ENCODE measurements at places on chromosomes 7 and 10. TPM values are rescaled to one million over a fixed set of nuclear protein-coding genes. Genes with fewer than 3 reads are reported as not detected.

Gene KEL
- not detected for total RNA-seq

DNA sequence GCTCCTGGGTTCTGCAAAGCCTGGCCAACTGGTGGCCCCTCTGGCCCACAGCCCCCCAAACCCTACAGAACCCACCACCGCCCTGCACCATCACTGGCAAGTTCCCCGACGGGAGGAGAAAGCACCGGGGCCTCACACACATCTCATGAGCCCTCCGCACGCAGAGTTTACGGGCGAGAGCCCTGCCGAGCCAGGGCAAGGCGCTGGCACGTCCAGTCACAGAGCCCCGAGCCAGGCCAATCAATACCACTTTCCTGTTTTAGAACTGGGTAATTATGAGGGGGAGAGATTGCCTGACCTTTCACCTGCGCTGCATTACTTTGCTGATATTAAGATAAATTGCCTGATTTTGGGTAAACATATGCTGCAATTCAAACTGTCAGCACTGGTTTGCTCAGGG is 113.3 kb downstream of the EBF3 start:
- no peak for DNase-seq

Gene OR6V1
- total RNA-seq, result not detected

DNA sequence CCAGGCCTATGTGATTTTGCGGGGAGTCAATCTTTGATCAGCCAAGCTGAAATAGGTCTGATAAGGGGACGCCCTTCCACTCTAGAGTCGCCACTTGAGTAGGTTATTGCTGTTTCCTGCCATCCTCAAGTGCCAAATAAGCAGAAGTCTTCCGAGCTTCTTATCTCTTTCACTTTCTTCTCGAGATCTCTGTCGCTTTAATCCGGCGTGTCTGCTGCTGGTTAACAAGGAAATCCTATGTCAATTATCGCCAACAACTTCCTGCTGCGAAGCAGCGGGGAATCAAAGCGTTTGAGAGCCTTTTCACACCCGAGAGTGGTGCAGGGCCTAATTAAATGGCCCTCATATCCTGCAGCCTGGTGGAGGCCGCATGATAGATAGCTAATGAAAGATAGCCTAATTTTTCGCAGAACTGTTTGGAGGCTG is 215.9 kb downstream of the RAB11FIP2 start:
- DNase-seq, result no peak

Gene SYT15
- 0.21 TPM for total RNA-seq

DNA sequence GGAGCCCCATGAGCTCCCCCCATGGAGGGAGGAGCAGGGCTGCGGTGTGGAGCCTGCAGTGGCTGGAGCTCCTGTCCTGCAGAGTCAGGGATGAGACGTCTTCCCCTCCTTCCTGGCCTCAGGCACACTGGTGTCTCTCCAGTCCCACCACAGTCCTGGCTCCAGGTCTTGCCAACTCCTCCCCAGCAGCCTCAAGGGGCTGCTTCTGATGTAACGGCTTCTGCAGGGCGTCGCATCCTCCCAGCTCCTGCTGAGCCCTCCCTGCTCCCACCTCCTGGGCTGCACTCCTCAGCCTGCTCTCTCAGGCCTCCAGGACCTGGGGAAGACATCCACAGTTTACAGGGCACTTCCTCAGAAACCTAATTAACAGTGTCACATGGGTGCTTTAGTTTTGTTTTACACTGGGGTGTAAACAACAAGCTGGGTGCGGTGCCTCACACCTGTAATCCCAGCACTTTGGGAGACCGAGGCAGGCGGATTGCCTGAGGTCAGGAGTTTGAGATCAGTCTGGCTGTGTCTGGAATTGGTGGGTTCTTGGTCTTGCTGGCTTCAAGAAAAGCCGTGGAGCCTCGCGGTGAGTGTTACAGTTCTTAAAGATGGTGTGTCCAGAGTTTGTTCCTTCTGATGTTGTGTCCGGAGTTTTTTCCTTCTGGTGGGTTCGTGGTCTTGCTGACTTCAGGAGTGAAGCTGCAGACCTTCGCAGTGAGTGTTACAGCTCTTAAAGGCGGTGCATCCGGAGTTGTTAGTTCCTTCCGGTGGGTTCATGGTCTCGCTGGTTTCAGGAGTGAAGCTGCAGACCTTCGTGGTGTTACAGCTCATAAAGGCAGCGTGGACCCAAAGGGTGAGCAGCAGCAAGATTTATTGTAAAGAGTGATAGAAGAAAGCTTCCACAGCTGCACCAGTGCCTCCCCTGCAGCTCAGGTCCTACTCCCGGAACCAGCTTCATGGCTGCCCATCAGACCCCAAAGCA is 95.0 kb downstream of the PAXIP1 start:
- DNase-seq, result no peak

DNA sequence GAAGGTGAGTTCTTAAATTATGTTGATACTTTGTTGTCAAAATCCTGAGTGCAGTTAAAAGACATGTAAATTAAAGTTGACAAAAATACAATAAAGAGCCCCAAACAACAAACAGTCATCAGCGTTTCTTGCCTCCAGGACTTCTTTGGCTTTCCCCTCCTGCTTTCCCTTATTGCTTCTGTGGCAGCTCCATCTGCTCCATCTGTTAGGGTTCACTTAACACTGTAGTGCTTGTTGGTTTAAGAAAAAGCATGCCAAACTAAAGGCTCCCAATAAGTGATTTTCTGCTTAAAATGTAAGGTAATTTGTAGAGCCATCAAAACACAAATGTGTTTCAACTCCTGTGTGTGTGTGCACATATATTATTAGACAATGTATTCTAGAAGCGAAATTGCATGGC is 254.3 kb upstream of the GNAI1 start:
- no peak for DNase-seq

GRCh38 chr10:29839826-29840515 is 205.2 kb upstream of the SVIL start:
- no peak for DNase-seq

DNA sequence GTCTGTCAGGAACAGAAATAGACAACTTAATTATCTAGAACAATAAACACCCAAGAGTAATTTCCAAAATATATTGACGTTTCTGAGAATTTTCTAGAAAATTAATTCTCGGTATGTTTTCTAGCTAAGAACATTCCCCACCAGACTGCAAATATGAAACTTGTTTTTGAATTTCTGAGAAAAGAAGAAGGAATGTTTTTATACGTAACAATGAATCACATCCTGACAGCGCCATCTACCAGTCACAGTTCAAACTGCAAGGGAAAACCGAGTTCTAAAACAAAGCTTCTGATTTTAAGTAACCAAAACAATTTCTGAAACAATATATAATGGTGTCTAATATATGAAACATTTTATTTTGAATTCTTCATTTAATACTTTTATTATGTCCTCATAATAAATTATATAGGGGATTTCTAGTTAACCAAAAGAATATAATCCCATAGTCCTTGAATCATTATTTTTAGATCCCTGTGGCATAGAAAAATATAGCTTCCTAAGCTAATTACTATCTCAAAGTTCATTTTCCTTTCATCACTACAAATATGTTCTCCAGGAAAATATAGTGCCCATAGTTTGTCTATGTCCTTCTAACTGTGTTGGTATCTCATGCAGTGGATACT is 34.5 kb upstream of the MEOX2 start:
- DNase-seq, result no peak

Gene FOXP2
- not detected for total RNA-seq

- no peak for DNase-seq
Measured at GRCh38 chr10:81873231-81873931, 1.6 kb upstream of the NRG3 start.

DNA sequence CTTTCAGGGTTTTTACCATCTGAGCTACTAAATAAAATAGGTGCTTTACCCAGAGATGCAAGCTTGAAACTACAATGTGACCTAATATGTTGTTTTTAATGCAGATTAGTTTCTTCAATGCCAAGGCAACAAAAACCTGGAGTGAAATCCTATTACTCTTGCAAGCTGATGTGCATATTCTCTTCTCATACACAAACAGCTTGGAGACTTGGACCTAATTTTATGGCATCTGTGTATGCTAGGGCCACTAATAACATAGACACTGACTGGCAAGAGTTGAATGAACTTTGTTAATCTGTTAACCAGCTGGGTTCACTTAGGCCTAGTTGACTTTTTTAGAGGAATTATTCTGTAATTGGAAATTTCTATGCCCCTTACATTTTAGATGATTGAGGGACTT is 23.4 kb upstream of the SMIM30 start:
- DNase-seq, result no peak

Gene ZNF282
- 30.5 TPM for total RNA-seq

Gene RBP4
- not detected for total RNA-seq

Gene TRIM74
- not detected for total RNA-seq

DNA sequence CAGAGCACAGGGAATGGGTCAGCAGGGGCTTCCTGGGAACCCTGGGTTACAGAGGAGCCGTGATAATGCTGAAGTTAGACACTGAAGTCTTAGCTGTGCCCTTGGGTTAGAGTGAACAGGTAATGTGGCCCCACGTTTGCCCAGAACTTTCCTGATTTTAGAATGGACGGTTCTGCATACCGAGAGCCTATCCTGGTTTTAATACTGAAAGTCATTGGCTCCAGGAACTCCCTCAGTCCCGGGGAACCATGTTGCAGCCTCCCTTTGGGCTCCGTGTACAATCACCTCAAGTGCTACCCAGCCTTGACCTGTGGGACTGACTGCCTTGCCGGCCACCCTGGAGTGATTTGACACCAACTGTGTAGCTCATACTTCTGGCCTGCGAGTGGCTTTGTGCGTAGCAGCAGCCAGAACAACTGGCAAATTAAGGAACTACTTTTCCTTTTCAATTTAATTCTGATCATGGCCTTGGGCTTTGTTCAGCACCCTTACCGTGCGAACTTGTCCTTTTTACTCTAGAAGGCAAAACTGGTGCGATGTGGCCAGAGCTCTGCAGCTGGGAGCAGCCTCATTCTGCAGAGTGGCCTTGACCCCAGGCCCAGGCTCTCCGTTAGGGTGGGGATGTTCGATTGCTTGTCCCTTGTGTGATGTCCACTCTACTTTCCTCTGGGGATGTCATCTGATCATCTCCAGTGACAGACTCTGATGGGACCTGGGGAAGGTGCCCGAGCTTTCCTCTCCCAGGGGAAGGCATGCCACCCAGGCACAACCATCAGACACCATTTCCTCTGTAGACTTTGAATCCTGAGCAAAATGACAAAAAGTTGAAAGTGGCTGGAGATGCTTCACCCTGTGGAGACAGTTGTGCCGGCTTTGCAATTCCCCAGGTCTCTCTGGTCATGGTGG is 265.9 kb downstream of the GLRX3 start:
- no peak for DNase-seq

Gene ARHGAP19
- 12.3 TPM for total RNA-seq

Gene TMEM209
- 10.2 TPM for total RNA-seq

GRCh38 chr10:109866168-109866994 is 56.9 kb downstream of the XPNPEP1 start:
- no peak for DNase-seq

- DNase-seq, result no peak
Measured at GRCh38 chr7:105016068-105016708, 2.2 kb downstream of the KMT2E start.

DNA sequence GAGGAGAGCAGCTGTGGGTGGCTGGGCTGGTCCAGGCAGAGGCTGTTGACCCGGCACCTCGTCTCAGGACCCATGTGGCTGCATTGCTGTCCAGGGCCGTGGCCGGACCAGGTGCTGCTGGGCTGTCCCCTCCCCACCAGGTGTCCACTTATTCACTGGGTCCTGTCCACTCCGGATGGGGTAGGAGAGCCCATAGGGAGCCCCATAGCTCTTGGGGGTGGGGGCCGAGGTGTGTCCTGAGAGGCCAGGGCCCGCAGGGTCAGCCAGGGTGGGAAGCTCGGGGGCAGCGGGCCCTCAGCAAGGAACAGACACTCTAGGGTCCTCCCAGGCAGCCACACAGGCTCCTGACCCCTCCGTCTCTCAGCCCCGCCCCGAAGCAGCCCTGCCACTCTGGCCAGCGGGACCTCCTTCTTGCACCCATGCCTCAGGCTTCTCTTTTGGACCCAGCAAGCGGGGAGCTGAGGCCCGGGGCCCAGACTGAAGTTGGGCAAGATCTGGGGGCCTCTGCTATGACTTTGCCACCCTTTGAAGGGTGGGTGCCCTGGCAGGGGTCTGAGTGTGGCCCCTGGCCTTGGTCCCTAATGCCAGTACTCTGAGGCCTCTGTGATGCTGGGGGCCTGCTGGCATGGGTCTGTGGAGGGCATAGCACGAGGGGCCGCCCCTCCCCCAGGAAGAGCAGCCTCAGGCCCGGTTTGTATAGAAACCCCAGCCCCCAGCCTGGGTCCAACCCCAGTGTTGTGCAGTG is 86.4 kb downstream of the NKX6-2 start:
- DNase-seq, result no peak

Gene GTPBP10
- 14.0 TPM for total RNA-seq

DNA sequence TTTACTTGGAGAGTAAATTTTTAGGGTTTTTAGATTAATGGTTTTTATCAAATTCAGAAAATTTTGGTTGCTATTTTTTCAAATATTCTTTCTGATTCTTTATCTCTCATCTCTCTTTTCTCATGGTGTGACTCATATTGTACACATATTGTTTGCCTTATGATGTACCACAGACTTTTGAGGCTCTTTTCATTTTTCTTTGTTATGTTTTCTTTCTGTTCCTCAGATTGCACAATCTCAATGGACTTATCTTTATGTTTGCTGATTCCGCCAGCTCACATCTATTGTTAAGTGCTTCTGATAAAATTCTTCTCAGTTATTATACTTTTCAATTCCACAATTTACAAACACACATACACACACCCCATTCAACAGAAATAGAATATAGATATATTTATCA is 168.2 kb upstream of the IGFBP3 start:
- DNase-seq, result no peak

Gene ZNF138
- total RNA-seq, result 3.5 TPM

GRCh38 chr7:102990642-102991041 is 77.8 kb downstream of the LRRC17 start:
- no peak for DNase-seq

GRCh38 chr10:32577448-32577847 is 131.5 kb downstream of the CCDC7 start:
- DNase-seq, result no peak

DNA sequence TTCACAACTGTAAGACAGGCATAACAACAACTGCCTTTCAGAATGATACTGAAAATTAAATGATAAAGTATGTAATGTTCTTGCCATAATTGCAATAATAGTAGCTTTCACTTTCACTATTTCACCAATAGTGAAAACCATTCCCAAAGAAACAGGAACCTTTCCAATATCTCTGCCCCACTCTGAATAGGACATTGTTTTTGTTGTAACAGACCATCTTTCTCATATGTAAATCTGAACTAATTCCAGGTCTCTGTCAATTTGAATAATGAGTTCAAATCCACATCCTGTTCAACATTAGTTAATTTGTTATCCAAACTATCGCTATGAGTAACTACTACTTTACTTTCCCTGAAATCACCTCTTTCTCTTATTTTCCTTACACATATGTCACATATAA is 148.0 kb downstream of the LRRN3 start:
- DNase-seq, result no peak

Gene BBS9
- 12.8 TPM for total RNA-seq

DNA sequence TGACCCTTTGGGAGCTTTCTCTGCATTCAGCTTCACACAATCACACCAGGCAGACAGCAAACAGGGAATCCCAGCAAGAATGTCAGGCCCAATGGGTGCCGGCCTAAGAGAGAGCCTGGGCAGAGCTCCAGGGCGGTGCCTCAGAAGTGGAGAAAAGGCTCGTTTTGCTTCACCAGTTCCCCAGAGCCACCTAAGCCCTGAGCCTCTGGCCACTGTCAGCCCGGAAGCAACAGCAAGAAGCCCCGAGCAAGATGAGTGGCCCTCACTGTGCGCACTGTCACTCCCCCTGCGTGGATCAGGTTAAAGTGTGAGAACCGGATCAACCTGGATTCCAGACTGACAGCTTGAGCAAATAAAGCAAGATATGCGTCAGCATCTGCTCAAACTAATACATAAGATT is 14.7 kb downstream of the CNPY1 start:
- no peak for DNase-seq

GRCh38 chr10:13184730-13185514 is 23.6 kb downstream of the MCM10 start:
- DNase-seq, result no peak

GRCh38 chr10:13776861-13777311 is 190.1 kb downstream of the PRPF18 start:
- no peak for DNase-seq

Measured in pulmonary artery endothelial cell (primary cell).